HCT116 (cell line): ENCODE measurements at places on chromosomes 6 and 20.

- no peak for DNase-seq
These were observed 28.6 kb downstream of the CEP43 start for GRCh38 chr6:167027772-167028171.

DNA sequence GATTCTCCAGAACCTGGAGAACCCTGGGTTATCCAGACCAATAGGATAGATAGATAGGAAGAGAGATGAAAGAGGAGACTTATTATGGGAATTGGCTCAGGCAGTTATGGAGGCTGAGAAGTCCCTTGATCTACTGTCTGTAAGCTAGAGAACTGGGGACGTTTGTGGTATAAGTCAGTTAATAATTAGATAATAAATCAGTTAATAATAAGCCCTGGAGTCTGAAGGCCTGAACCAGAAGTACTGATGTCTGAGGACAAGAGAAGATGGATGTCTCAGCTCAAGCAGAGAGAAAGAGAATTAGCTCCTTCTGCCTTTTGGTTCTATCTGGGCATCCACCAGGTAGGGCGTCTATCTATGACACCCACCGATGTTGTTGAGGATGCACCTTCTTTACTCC, 72.9 kb upstream of the SLC22A23 start:
- no peak for DNase-seq

DNA sequence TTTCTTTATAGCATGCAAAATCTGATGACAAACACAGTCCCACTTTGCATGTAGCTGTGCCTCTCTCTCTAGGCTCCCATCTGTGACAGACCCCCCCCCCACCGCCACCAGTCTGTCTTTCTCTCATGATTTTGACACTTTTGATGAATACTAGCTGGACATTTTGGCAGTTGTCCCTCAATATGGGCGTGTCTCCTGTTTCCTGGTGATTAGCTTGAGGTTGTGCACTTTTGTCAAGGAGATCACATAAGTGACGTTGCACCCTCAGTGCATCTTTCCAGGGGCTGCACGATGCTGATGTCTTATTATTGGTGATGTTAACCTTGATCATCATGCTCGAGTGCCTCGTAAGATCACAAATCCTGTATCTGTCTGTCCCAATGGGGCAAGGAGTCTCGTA, 155.1 kb downstream of the EYA2 start:
- no peak for DNase-seq

GRCh38 chr20:17875106-17875980, 93.3 kb downstream of the SNX5 start:
- DNase-seq = no peak

- DNase-seq = no peak
These were observed 26.6 kb downstream of the TFEB start for GRCh38 chr6:41708856-41709255.

DNA sequence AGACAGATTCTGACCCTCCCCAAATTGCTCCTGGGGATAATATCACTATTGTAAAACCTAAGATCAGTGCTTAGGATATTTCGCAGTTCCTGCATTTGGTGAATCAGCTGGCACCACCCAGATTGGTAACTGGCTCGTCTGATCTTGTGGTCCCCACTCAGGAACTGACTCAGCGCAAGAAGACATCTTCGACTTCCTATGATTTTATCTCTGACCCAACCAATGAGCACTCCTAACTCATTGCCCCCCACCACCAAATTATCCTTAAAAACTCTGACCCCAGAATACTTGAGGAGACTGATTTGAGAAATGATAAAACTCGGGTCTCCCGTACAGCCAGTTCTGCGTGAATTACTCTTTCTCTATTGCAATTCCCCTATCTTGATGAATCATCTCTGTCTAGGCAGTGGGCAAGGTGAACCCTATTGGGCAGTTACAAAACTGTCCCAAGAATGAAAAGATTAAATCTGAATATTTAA, 55.7 kb upstream of the PRND start:
- DNase-seq = no peak

DNA sequence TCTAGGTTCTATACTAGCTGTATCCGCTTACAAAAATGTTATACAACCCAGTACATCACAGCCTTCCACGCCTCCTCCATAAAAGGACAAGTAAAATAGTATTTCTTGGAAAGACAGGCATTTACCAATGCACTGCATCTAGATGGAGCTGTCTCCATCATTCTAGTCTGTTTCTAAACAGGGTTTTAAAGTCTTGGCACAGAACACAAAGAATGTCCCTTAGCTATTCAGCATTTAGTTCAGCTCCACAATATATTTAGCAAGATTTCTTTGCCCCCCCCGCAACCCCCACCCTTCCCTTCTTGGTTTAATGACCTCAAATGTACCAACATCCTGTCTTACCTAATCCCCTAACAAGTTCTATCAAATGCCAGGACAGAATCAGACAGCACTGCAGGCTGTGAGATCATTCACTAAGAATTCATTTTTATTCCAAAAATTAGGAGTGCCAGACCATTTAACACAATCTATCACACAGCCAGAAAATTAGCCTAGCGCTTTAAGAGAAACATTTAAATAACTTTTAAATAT, 198.6 kb downstream of the BACH2 start:
- no peak for DNase-seq

DNA sequence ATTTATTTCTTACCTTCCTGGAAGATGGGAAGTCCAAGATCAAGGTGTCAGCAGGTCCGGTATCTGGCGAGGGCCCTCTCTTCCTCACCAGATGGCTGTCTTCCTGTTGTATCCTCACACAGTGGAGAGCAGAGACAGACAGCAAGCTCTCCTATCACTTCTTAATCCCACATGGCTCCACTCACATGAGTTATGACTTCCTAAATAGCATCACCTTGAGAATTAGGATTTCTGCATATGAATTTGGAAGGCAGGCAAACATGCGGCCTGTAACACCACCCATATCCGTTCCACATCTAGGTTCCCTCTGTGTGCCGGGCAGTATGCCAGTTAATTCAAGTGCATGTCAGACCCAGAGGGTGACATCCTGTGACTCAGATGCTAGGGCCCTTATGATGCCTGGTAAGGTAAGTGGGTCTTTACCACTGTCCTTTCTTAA, 2.1 kb downstream of the RAET1E start:
- peak; percentile 84 for DNase-seq

DNA sequence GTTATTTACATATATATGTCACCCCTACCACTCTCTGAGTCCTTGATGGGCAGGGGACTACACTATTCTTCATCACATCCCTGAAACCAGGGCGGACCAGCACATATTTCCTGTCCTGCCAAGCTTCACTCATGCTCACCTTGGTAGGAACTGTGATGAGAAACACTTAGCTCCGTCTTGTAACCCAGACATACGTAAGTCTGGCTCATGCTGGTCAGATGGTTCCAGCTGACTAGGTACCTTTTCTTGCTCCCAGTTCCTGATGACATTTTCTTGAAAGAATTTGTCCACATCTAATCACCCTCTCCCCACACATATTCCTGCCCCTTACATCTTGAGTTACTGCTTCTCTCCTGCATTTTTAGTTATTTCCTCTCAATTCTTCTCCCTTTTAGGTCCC, 122.2 kb upstream of the MYLIP start:
- no peak for DNase-seq

DNA sequence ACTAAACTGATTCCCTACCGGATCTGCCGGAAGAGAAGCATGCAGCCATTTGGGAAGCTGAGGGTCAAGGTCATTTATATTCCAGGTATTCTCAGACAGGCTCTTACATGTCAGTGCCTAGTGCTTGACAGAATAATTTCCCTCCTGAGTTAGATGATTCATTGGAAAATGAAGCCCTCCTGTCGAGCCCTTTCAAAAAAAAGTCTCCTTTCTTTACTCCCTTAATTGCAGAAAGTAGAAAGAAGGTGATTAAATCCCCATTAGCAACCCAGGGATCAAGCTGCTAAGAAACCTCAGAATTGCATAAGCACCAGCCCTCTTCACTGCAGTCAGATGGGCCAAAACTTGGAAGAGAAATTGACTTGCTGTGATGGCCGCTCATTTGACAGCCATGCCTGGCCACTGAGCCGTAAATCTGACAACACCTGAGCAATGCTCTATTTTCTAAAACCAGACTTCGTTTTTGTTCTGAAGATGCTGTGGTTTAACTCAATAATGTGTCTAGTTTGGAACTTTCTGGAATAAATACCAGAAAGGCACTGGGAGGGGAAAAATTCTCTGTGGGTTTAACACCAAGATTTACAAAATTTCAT, 61.0 kb upstream of the ARMH2 start:
- DNase-seq = no peak

DNA sequence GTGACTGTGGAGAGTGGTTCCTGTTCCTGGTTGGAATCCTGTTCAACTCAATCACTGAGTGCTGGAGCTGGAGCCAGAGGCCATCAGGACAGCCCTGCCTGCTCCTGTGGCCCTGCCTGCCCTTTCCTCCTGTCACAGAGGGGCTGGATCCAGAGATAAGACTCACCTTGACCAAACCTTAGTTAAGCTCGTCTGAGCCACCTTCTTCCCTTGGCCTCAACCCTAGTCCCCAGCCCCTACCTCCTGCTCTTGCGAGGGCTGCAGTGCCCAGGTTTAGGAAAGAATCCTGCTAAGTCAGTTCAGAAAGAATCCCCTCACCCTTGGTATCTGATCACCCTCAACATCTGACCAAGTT, 47.0 kb upstream of the CST5 start:
- no peak for DNase-seq

DNA sequence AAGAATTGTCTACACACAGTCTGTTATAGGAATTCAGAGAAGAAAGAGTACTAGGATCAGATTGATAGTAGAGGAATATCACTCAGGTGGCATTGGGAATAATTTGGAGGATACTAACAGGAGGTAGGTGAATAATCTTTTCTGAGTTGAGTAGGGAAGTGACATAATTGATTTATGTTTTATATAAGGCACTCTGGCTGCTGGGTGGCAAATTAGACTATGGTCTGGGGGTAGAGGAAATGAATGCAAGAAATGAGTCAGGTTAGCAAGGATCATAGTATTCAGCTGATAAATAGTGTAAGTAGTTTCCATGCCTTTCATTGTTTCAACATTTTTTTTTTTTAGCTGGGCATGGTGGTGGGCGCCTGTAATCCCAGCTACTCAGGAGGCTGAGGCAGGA, 113.3 kb downstream of the CDKAL1 start:
- DNase-seq = no peak

GRCh38 chr6:159252955-159253508, 83.8 kb downstream of the FNDC1 start:
- DNase-seq = peak; percentile 33

DNA sequence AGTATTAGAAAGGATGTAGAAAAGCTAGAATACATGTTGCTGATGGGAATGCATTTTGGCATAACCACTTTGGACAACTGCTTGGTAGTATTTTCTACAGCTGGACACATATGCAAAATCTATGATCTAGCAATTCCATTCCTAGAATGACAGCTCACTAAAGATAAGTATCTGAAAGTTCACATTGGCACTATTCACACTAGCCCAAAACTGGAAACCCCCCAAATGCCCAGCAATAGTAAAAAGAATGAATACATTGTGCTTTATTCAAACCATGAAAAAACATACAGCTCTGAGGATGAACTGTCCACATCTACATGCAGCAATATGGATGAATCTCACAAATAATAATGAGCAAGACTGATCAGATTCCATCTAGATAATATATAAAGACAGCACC, 79.0 kb downstream of the PPP1R3G start:
- no peak for DNase-seq

- no peak for DNase-seq
These were observed 147.7 kb downstream of the MRPL14 start for GRCh38 chr6:43979525-43979924.

- no peak for DNase-seq
These were observed 69.4 kb upstream of the PRL start for GRCh38 chr6:22366214-22366613.

DNA sequence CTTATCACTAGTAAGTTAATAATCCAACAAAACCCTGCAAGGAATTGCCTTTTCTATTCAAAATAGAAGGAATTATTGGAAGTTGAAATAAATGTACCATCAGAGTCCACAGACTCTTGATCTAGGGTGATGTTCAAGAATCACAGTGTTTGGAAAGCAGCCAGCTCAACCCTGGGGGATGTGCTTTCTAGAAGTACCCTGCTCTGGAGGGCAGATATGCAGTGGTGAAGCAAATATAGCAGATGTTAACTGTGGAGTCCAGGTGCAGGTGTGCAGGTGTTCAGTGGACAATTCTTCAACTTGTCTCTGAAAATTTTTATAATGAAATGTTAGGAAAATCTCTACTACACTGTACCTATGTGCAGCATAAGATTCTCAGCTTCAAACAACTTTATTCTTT, 9.1 kb upstream of the INSM1 start:
- no peak for DNase-seq

GRCh38 chr6:149405823-149406765, 6.0 kb downstream of the SUMO4 start:
- DNase-seq = no peak
